Thyroid gland (tissue), 4 donors: ENCODE measurements at places on chromosomes 11 and 22. TPM values are rescaled to one million over a fixed set of nuclear protein-coding genes. Genes with fewer than 3 reads are reported as not detected.

The NXPE2 gene
- not detected for total RNA-seq

The PARVB gene
- 6.7 TPM for total RNA-seq

DNA sequence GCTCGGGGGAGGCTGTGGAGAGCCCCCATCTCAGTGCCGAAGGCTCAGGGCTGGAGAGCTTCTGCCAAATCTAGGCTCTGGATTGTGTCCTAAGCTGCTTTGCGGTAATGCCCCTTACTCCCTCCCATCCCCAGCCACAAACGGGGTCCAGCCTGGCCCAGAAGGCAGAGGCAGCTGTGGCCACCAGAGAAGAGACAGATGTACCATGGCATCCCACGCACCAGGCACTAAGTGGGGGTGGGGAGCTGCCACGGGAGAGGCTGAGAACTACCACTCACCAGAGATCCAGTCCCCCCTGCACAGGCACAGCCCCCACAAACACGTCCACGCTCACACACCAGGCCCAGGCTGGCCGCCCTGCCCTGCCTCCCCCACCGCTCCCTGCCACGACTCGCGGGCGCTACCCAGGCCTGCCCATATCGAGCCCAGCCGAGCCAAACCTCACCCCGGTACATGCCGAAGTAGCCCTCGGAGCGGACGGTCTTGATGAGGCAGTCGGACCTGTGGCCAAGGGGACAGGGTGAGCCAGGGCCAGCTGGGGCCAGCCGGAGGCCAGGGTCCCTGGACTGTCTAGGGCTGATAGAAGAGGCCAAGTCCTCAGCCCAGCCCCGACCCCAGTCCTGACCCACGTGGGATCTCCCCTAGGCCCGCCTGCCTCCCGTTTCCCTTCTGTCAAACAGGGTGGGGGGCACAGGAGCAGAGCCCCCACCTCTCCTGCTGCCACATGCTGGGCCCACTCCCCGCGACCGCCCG lies 3.9 kb downstream of the SLC25A22 start:
- DNase-seq = no peak

- no peak for DNase-seq
Measured at GRCh38 chr11:105447936-105448702, 161.8 kb upstream of the GRIA4 start.

DNA sequence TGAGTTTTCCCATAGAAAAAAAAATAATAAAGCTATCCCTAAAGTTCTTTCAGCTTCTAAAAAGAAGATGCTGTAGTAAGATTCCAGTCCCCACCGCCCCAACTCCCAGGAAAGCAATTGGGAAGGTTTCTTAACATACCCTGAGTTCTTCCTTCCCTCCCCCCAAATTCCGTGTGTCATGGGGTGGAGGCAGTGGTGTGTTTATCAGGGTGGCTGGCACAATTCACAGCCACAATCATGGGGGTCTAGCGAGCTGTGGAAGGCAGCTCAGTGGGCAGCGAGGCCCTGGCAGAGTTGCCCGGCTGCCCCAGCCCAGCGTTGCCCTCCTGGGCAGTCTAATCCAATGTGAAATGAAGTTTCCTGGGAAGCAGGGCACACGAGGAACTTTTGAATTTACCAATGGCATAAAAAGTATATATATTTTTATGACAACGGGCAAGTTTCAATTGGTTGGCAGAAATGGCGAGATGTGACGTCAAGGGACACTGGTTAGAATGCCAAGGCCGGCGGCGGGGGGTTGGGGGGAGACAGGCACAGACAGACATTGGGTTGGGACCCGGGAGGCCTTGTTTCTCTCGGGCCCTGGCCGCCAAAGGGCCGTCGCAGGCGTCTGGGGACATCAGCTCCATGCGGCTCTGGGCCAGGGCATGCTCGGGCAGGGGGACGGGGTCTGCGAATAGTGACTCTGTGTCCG lies 80.7 kb upstream of the PPARA start:
- DNase-seq = peak; percentile 76

- no peak for DNase-seq
Measured at GRCh38 chr11:75276186-75276585, 35.6 kb downstream of the TPBGL start.

DNA sequence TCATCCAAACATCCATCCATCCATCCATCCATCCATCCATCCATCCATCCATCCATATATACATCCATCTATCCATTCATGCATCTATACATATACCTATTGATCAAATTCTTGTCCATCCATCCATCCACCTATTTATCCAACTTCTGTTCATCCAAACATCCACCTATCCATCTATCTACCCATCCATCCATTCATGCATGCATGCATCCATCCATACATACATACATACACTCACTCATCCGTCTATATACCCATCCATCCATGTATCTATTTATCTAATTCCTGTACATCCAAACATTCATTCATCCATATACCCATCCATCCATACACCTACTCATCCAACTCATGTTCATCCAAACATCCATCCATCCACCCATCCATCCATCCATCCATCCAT lies 19.3 kb upstream of the YWHAH start:
- DNase-seq = no peak

GRCh38 chr11:62124186-62125113 lies 639 bp downstream of the INCENP start:
- DNase-seq = peak; percentile 67

DNA sequence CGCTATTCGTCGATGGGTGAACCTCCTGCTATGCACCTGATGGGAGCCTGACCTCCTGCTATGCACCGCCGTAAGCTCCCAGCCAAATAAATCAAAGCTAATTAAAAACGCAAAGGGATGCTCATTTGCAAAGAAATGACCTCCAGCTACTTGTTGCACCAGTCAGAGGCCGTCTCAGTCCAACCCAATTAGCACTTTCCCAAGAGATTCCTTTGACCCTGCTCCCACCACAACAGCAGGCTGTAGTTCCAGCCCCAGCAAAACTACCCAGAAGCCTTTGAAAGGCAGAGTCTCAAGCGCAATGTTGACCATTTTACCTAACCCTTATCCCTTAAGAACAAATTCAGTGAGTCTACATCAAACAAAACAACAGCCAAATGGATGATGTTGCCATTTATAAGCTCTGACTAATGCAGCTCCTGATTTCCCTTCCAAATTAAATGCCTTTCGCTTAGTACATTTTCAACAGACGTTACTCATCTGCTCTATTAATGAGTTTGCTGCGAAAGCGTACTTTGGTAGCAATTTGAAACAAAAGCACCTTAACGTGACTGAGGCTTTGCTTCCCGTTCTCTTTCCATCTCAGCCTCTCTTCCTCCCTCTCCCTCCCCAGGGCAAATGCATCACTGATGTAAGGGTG lies 17.2 kb upstream of the BSX start:
- DNase-seq = no peak

DNA sequence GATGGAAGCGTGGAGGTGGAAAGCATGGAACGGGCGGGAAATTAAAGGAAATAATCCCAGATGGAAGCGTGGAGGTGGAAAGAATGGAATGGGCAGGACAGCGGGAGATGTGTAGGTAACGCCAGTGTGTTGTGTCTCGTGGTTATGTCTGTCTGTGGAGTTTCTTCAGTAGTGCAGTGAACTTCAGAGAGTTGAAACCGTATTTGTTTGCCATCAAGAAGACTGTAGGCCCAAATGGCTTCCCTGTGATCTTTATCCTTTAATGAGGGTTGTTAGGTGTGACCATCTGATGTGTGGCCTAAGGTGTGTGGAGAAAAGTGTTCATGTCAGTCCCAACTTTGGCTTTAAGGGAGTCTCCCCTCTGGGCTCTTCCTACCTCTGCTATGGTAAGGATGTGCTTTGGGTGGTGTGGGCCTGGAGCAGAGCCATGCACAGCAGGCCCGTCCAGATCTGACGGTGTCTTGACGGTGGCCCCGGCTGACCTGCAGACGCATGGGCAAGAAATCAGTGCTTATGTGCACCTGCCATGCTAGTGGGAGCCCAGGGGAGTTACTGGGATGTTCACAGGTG lies 39.6 kb downstream of the AP2A2 start:
- DNase-seq = no peak

DNA sequence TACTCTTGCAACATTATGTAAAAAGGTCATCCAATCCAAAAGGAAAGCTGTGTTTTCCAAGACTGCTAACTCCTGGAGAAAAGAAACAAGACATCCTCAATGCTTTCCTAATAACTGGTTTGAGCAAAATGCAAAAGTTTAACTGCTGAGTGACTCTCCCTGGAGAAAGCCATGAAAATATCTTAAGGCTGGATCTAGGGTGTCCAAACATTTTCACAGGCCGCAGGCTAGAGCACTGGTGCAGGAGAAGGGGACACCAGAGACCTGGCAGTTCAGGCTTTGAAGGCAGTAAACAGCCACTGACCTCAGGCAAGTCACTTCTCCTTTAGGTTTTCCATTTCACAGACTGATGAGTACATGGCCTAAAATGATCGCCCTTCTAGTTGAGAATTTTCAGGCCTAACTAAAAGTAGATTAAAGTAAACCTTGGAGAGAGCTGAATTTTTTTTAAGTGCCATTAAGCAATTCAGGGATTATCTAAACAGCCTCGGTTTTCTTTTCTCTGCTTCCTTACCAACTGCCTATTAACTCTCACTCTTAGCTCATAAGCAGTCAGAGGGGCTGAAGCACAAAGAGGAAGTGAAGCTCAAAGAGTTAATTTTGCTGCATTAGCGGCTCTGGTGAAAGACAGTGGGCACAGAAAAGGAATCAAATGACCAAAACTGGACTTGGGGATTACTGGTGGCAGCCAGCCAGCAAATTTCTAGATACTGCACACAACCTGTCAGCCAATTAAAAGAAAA lies 2.3 kb downstream of the CHKA start:
- DNase-seq = peak; percentile 80

DNA sequence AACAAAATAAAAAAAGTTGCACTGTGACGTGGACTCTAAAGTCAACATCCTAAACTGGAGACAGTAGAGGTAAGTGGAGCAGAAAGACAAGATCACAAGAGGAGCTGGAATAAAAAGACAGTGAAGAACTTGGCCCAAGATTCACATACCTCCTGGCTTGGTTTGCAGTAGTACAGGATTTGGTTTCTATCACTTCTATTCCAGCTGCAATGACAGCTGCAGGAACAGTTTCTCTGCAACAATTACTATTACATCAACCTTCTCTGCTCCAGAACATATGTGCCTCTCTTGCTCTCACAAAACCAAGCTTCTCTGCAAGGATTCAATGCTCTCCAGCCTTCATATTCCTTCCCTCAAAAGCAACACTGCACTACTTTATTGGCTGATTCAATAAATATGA lies 7.8 kb upstream of the KDM2A start:
- no peak for DNase-seq

- DNase-seq = no peak
Measured at GRCh38 chr11:93668171-93668570, 6.7 kb downstream of the CEP295 start.

GRCh38 chr22:27785831-27786230 lies 15.7 kb downstream of the MN1 start:
- no peak for DNase-seq
